ENCODE measurements at places on chromosomes 5 and 9.

- no peak for DNase-seq
These were observed 47.6 kb downstream of the ANGPTL2 start for GRCh38 chr9:127074561-127075548.

DNA sequence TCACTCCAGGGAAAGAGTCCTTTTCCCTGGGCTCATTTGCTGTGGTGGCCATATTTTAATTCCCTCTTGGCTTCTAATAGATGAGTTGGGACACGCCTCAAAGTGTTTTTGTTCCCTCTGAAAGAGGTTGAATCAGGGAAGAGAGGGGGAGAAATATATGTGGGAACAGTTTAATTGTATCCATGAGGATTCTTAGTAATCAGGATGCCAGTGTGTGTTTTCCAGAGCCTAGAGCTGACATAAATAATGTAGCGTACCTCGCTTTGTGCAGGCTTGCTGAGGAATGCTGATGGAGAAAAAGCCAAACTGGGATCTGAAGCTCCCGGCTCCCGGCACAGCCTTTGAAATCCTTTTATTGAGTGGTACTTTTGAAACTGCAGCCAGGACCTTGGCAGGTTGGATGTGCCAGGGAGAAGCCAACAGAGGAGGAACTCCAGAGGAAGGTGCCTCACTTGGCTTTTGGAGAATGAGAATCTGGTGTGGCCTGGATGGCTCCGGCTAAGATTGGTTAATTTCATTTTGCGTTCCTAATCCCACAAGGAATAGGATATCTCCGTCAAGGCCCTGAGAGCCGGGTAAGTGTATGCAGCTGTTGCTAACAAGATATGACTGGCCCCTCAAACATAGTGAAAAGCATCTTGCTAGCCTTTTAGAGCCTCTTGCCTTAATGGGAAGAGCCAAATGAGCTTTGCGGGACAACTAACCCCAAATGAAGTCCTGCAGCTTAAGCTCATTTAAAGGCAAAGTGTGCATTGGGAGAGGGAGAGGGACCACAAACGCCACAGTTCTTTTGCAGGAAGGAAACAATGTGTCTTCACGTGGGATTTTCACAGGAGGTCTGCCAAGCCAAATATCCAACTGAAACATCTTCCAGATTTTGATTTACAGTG, 471.1 kb upstream of the WWC1 start:
- DNase-seq, result peak; percentile 58

- DNase-seq, result no peak
These were observed 227.3 kb downstream of the KDM4C start for GRCh38 chr9:6984941-6985578.

DNA sequence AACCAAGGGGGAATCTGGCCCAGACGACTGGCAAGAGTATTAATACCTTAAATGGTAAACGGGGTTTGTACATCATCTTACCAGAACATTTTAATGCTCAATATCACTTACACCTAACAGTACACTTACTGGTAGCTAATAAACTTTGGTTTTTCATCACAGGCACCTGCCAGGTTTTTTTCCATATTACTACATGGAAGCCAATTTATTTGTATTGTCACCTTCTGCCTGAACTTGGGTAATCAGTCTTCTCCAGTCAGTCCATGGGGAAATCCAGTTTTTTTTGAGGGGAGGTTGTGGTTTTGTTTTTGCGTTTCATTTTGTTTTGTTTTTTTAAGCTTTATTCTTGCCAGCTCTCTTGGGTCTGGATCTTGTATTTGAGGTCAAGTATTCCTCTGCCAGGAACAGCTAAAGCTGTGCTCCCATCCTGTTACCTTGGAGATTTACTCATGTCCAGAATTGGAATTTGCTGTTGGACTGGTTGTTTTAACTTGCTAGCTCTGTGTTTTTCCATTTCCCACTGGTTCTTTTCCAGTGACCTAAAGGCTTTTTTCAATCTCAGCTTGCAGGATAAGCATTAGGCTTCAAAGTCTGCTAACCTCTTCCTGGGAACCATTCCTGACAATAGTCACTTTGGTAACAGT, 11.1 kb upstream of the NADK2 start:
- no peak for DNase-seq

DNA sequence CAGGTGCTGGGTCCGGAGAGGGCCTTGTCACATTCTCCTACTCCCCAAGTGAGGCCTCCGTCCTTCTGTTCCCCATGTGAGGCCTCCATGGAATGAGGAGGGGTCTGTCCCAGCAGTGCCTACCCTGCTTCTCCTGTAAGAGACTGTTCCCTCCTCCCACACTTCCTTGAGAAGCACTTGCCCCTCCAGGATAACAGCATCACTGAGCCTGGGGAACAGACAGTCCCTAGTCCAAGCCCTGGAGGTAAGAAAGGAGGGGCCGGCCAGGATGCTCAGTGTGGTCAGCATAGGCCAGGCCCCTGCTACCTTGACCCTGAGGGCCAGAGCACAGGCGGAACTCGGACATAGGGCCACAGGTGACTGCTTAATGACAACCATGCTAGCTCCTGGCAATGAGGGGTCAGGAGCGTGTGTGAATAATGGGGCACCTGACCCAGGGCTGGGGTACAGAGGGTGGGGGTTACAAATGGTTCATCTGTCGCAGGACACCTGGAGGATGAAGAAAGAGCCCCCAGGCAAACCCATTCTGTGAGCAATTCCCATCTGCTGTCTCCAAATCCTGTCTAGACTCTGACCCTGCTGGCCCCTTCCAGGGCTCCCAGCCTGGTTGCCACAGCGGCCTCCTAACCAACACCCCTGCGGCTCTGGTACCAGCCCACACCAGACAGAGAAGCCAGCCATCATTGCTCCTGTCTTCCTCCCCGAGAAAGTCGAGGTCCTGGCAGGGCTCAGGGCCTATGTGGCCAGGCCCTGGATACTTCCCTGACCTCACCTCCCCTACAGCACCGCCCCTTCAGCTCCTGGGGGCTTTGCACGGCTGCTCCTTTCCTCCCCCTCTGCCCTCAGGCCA, 20.3 kb downstream of the RALGDS start:
- no peak for DNase-seq

GRCh38 chr5:125372694-125373631, 626.5 kb upstream of the ZNF608 start:
- peak; percentile 59 for DNase-seq

DNA sequence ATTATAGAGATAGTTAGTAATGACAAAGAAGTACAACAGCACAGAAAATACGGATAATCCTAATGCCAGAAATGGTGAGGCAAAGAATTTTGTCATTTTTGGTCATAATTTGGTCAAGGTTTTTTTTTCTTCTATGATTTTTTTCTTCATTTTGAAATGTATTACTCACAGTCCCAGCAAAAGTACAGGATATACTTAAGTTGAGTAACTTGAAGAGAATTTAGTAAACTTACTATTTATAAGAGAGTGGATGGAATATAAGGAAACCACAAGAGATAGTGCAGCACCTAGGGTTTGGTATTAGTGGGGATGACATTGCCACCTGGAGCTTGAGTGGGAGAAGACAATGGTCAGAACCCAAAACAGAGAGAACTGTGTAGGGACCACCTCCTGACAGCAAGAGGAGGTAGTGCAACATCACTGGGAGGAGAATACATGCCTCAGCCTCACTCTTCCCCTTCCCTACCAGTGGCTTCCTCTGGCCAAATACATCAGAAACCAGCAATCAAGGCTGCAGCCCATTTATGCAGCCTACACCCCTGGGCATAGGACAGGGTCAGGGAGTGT, 434.5 kb upstream of the TRPC7 start:
- DNase-seq, result no peak

DNA sequence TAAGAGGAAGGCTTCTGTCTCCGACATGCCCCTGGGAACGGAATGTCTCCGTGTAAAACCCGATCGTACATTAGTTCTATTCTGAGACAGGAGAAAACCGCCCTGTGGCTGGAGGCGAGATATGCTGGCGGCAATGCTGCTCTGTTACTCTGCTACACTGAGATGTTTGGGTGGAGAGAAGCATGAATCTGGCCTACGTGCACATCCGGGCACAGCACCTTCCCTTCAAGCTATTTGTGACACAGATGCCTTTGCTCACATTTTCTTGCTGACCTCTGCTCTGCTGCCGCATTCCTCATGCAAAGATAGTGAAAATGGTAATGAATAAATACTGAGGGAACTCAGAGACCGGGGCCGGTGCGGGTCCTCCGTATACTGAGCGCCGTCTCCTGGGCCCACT, 2.2 kb upstream of the DPP7 start:
- DNase-seq, result no peak

- no peak for DNase-seq
These were observed 782.5 kb upstream of the CDH10 start for GRCh38 chr5:25427240-25427639.

- no peak for DNase-seq
These were observed 16.1 kb upstream of the DRD1 start for GRCh38 chr5:175460126-175460525.

- no peak for DNase-seq
These were observed 33.0 kb downstream of the GADD45G start for GRCh38 chr9:89637787-89638186.

- DNase-seq, result no peak
These were observed 236.6 kb downstream of the PSAT1 start for GRCh38 chr9:78533500-78533899.

GRCh38 chr5:13354611-13355010, 589.9 kb downstream of the DNAH5 start:
- no peak for DNase-seq

DNA sequence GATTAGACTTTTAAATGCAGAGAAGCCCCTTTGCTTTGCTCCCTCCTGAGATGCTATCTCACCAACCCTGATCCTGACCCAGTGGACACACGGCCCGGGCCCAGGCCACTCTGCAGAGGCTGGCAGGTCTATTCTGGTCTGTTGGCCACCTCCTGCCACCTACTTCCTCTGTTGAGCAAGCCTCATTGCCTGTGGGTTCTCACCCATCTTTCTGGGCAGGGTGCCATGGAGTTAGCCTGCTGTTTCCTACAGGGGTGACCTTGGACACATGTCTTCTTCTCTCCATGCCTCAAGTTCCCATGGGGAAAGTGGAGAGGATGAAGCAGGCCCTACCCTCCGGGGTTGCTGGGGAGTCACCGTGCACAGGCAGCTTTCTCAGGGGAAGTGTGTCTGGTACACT, 266.2 kb upstream of the IRX1 start:
- no peak for DNase-seq

GRCh38 chr5:180154821-180155364, 54.1 kb downstream of the RASGEF1C start:
- no peak for DNase-seq

- DNase-seq, result no peak
These were observed 38.3 kb upstream of the FBXW11 start for GRCh38 chr5:172044631-172045314.

- no peak for DNase-seq
These were observed 219.6 kb downstream of the ENC1 start for GRCh38 chr5:74420947-74421346.

GRCh38 chr5:123486951-123487655, 24.9 kb upstream of the CSNK1G3 start:
- DNase-seq, result no peak

DNA sequence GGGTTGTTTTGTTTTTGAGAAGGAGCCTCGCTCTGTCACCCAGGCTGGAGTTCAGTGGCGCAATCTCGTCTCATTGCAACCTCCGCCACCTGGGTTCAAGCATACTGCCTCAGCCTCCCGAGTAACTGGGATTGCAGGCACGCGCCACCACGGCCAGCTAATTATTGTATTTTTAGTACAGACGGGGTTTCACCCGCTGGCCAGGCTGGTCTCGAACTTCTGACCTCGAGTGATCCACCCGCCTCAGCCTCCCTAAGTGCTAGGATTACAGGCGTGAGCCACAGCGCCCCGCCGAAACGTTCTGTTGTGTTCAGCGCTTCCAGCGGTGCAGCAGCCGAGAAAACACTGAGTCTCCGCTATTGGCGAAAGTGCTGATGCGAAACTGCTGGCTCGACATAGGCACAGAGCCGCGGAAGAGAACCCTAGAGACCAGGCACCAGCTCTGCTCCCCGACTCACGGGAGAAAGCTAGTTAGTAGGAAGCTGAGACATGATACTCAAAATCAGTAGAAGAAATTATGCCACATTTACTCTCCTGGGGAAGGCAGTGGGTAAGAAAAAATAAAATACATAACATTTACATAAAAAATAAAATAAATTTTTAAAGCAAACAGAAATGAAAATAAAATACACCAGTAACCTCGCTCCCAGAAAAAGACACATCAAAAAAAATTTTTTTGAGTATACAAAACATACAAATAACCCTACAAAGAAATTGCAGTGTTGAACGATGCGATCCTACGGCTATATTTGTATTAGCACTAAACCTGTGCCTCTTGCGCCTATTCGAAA, 31.6 kb downstream of the ANXA2R start:
- DNase-seq, result peak; percentile 90

GRCh38 chr5:139908749-139909148, 113.1 kb downstream of the PSD2 start:
- no peak for DNase-seq

DNA sequence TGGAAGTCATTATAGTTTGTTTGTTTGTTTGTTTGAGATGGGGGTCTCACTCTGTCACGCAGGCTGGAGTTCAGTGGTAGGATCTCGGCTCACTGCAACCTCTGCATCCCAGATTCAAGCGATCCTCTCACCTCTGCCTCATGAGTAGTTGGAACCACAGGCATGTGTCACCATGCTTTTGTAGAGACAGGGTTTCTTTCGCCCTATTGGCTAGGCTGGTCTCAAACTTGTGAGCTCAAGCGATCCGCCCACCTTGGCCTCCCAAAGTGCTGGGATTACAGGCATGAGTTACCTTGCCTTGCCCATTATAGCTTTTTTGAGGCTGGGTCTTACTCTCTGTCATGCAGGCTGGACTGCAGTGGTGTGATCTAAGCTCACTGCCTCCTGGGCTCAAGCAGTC, 28.8 kb downstream of the NSD1 start:
- no peak for DNase-seq

DNA sequence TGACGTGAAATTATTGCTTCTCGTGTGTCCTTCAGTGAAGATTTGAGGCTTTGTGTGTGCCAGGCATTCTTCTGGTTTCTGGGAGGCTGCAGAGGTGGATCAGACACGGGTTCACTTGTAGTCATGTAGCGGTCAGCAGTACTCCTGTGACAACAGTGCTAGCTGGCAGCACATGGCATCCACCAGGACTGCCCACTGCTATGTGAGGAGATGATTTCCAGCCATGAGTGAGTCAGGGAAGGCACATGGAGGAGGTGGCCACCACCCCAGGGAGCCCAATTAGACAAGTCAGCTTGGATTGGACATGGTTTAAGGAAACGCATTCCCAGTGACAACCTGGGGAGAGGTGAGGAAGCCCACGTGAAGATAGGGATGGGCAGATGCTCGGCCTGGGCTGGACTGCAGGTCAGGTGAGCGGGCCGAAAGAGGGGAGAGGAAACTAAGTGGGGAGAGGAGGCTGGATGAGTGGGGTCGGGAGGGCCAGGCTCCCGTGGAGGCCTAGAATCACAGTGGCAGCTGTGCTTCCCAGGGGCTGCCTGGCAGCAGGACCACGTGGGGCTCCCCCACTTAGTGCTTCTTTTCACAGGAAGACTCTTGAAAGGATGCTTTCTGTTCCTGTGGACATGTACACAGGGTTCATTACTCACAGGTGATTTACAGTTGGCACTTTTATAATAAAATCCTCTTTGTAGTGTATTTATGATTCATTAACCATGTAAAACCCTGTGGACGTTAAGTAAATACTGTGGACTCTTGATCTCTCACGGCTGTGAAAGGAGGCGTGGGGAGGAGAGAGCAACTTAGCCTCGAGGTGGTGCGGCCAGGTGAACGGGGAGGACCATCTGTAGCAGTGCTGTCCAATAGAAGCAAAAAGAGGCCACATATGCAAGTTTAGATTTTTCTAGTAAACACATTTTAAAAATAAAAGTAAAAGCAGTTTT, 80.0 kb upstream of the OTULINL start:
- DNase-seq, result no peak

- no peak for DNase-seq
These were observed 156.4 kb downstream of the DAB2IP start for GRCh38 chr9:121807823-121808278.
